ENCODE measurements at places on chromosomes 7 and 10. TPM values are rescaled to one million over a fixed set of nuclear protein-coding genes. Genes with fewer than 3 reads are reported as not detected.

- no peak for DNase-seq
Measured at GRCh38 chr10:113053091-113053490, 103.0 kb downstream of the TCF7L2 start.

DNA sequence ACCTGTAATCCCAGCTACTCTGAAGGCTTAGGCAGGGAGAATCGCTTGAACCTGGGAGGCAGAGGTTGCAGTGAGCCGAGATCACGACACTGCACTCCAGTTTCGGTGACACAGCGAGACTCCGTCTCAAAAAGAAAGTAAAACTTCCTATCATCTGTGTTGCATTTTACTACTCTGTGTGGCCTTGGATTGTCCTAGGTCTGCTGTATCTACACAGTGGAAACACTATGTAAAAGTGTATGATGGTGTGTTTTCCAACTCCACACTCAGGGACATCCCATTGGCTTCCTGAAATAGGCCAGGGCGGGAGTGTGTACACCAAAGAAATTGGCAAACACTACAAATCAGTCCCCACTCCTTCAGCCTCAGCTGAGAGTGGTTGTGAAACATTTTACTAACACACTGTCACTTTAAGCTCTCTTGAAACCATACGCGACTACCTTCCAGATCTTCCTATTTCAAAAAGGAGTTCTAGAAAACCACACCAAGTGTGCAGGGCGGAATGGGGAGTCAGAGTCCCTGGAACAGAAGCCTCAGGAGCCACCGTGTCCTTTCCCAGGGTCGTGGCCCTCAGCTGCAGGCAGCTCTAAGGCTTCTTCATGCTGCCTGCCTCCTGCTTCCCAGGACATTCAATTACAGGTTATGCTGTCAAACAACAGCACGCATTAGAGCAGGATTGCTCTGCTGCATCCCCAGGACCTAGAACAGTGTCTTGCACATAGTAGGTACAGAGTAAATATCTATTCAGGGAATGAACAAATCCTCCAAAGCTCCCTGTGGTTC, 275.4 kb downstream of the PARD3 start:
- DNase-seq: no peak

DNA sequence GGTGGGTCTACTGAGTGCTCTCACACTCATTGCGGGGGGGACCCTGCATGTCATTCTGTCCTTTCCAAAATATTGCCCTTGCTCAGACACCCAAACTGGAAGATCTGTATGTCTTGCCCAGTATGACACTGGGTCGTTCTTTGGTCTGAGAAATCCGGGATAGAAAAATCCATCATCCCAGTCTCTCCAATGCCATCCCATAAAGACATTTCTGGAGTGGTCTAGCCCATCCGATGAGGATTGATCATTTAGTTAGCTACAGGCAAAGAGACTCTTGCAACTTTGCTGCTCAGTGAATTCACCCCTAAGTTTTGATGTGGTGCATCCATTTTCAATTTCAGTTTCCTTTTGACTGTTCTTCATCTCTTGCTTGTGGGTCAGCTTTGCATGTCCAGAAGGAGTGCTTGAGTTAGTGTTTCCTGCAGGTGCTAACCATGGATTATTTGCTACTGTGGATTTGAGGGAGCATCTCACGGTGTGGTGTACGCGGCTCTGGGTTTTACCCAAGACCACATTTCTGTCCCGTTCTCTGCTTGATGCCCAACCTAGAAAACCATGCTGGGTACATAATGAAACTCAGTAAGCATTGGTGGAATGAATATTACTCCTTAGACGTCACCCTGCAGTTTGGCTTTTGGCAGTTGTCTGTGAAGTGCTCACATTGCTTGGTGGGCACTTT, 247.0 kb upstream of the MKI67 start:
- no peak for DNase-seq

DNA sequence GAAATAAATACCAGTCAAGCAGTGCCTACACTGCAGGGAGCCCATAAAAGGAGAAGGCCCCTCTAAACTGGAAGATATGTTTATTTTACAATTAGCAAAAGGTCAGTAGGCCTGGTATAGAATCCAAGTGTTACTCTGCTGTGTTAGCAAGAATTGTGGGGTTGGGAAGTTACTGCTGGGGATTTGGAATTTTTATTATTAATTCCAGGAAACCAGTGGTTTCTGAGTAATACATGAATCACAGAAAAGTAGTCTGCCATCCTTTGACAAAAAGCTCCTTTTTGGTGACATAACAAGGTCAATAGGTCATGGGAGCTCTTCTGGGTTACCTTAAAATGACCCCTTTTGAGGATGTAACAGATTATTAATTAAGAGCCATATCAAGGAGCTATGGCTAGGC, 67.4 kb downstream of the ZNF92 start:
- DNase-seq: no peak

The ABLIM1 gene
- 132 TPM for polyA plus RNA-seq

The GSTO1 gene
- polyA plus RNA-seq: 87.5 TPM

The TMEM225B gene
- 2.3 TPM for polyA plus RNA-seq

The MET gene
- 52.6 TPM for polyA plus RNA-seq

The CRTAC1 gene
- 24.7 TPM for polyA plus RNA-seq

The HNRNPH3 gene
- 431 TPM for polyA plus RNA-seq

The DNAH11 gene
- polyA plus RNA-seq: 3.3 TPM

The NRP1 gene
- 177 TPM for polyA plus RNA-seq

The KLHDC10 gene
- 63.9 TPM for polyA plus RNA-seq

DNA sequence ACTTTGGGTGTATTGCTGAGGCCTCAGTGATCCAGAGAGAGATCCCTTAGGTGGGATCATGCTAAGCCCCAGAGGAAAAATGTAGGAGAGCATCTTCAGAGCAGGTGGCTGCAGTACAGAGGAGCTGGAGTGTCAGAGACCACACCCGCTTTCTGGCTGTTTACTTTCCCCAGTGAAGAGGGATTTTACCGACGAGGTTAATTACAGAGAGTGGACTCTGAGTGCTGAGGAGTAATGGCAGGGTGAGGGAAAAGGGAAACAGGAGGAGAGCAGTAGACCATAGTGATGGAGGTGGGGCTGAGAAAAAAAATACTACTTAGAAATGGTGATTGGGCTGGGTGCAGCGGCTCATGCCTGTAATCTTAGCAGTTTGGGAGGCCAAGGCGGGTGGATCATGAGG, 43.3 kb upstream of the HBP1 start:
- no peak for DNase-seq

DNA sequence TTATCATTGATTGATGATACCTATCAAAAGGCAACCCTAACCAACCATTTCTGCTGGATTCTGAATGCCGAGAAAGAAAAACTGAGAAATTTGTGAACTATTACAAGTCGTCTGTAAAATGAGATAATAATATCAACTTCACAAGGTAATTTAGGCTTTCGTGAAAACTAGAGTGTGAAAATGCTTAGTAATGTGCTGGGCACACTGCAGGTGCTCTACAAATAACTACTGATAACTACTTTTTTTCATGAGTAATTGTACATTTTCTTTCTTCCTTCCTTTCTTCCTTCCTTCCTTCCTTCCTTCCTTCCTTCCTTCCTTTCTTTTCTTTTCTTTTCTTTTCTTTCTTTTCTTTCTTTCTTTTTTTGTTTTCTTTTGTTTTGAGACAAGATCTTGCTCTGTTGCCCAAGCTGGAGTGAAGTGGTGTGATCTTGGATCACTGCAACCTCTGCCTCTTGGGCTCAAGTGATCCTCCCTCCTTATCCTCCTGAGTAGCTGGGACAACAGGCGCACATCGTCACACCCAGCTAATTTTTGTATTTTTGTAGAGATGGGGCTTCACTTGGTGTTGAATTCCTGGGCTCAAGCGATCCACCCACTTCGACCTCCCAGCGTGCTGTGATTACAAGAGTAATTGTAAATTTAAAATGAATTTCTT, 42.9 kb downstream of the BMPR1A start:
- no peak for DNase-seq

GRCh38 chr10:7485799-7486198, 75.0 kb upstream of the SFMBT2 start:
- DNase-seq: no peak

GRCh38 chr10:61463035-61463909, 10.1 kb upstream of the TMEM26 start:
- DNase-seq: no peak

- DNase-seq: no peak
Measured at GRCh38 chr7:135075716-135076115, 72.2 kb upstream of the TMEM140 start.

All from left kidney (tissue), 8 donors.